Osteoblast (primary cell): ENCODE measurements at places on chromosomes 13 and 19.

GRCh38 chr19:11598746-11599145, 1.5 kb downstream of the ZNF627 start:
- DNase-seq = no peak

- DNase-seq = peak; percentile 73
Observed at GRCh38 chr19:50331221-50331993, 2.2 kb upstream of the KCNC3 start.

- peak; percentile 96 for DNase-seq
Observed at GRCh38 chr19:41298348-41298964, 11.5 kb upstream of the CCDC97 start.

- DNase-seq = no peak
Observed at GRCh38 chr13:70893832-70894231, 785.6 kb upstream of the KLHL1 start.

DNA sequence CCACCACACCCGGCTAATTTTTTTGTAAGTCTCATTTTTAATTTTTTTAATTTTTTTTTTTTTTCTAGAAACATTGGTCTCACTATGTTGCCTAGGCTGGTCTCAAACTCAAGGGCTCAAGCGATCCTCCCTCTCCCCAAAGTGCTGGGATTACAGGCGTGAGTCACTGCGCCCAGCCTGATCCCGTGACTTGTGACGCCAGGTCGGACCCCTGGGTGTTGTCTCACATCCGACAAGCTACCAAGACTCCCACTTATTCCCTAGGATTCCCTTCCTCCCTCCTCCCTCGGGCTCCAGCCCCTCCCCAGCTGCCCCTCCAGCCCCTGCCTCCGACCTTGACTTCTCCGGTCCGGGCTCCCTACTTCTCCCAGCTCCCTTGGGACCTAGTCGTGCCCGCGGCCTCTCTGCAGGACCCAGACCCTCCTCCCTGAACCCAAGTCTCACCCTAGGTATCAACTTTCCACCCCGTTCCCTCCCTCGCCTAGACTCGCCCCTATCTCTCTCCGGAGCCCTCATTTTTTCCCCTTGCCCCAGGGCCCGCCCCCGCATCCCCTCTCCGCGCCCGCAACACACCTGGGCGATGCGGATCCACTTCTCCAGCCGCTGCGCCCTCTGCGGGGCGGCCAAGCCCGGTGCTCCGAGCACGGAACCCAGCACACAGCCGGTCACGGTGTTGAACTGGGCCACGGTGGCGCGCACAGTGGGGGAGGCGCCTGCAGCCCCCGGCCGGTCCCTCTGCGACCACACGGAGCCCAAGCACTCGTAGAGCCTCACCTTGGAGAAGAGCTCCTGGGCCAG, 13.1 kb downstream of the RGL3 start:
- DNase-seq = peak; percentile 44

DNA sequence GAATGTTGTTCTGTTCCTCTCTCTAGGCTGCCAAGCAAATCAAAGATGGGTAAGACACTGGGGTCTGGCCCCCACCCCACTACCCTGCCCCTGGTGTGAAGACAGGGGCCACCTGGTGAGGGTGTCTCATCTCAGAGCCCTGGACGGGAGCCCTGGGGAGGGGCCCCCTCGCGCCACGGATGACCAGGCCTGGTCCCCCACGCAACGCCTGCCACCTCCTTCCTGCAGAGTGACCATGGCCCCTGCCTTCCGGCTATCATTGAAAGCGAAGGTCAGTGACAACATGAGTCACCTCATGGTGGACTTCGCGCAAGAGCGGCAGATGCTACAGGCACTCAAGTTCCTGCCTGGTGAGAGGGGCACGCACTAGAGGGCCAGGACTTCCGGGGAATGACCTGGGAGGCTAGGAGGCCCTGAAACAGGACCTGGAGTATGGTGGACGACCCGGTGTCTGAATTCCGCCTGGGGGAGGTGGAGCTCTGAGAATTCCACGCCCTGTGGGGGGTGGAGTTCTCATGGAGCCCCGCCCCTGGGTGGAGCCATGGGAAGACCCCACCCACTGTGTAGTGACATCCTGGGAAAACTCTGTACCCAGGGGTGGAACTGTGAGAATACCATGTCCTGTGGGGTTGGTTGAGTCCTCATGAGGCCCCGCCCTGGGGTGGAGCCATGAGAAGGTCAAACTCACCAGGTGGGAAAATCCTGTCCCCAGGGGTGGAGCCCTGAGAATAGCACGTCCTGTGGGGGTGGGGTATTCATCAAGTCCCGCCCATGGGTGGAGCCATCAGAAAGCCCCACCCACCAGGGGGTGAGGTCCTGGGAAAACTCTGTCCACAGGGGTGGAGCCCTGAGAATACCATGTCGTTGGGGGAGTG, 6.1 kb downstream of the FSD1 start:
- peak; percentile 78 for DNase-seq

DNA sequence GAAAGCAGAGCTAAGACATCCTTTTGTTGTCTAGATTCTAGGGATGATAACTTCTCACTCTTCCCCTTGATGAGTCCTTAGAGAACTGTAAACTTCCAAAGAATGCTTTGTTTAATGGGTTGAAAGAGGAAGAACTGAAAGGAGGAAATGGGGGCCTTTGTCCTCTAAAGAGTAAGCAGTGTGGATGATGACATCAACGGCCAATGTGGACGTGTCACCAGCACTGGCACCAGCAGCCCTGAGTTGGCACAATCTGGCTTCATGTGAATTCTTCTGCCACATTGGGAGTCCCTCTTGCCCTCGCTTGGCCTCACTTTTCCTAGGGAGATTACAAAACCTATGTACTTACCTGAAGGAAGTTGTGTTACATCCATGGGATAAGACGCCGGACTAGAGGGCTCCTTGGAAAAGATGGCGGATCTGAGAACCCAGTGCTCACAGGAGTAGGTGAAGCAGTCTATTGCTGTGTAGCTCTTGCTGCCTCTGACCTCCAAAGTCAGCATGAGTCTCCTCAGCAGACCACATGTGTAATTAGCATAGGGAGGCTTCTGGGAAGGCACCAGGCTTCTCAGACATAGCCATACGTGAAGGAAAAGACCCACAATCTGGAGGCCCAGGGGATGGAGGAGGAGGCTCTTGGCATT, 62.8 kb downstream of the RGCC start:
- no peak for DNase-seq

DNA sequence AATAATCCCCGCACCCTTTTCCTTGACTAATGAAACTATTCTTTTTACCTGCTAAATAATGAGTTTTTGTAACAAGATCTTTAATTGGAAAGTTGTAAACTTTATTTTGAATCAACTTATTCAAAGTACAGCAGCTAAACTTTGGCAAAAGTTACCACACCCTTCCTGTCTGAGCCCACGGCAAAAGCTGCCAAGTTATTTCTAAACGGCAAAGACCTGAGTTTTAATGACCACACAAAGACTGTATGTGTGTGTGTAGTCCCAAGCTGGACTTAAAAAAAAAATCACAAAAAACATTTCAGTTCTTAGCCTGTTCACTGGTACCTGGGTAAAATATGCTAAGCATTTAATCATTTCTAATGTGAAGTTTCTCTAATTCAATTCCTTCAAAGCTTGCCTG, 60.7 kb downstream of the ZAR1L start:
- DNase-seq = no peak

DNA sequence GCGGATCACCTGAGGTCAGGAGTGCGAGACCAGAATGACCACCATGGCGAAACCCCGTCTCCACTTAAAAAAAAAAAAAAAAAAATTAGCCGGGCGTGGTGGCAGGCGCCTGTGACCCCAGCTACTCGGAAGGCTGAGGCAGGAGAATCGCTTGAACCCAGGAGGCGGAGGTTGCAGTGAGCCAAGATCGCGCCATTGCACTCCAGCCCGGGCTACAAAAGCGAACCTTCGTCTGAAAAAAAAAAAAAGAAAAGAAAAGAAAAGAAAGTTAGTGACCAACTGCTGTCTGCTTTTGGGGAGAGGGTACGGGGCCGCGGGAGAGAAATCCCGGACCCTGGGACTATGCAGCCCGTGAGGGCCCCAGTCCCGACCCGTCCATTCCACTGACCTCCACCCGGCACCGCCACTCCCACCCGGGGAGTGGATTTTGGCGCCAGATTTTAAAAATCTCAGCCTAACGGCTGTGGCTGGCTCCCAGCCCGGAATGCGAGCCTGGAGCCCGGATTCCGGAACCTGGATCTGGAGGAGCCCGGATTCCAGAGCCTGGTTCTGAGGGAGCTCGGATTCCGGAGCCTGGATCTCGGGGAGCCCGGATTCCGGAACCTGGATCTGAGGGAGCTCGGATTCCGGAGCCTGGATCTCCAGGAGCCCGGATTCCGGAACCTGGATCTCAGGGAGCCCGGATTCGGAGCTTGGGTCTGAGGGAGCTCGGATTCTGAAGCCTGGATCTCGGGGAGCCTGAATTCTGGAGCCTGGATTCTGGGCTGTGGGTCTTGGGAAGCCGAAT, 6.1 kb upstream of the LMNB2 start:
- peak; percentile 98 for DNase-seq

DNA sequence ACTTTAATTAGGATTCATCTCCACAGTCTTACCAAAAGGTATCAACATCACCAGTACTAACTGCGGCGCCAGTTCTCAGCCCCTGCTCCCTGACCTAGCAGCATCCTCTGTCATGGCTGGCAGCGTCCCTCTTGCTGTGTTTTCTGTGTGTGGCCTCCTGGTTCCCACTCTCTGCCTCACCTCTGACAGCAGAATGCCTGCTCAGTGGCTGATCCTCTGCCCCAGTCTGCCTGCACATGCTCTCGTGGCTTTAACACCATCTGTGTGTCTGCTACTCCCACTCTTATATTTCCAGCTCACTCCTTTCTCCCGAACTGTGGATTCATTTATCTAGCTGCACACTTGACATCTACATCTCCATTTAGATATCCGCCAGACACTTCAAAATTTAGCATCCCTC, 341.5 kb downstream of the MTUS2 start:
- peak; percentile 26 for DNase-seq

GRCh38 chr19:18879579-18880373, 16.2 kb downstream of the CERS1 start:
- DNase-seq = no peak

GRCh38 chr19:51784922-51785690, 9.9 kb upstream of the FPR3 start:
- DNase-seq = no peak

GRCh38 chr13:98918771-98919170, 59.1 kb downstream of the DOCK9 start:
- no peak for DNase-seq

GRCh38 chr19:48102870-48103751, 7.5 kb downstream of the PLA2G4C start:
- peak; percentile 94 for DNase-seq

GRCh38 chr13:51325837-51326236, 13.7 kb upstream of the SERPINE3 start:
- no peak for DNase-seq

DNA sequence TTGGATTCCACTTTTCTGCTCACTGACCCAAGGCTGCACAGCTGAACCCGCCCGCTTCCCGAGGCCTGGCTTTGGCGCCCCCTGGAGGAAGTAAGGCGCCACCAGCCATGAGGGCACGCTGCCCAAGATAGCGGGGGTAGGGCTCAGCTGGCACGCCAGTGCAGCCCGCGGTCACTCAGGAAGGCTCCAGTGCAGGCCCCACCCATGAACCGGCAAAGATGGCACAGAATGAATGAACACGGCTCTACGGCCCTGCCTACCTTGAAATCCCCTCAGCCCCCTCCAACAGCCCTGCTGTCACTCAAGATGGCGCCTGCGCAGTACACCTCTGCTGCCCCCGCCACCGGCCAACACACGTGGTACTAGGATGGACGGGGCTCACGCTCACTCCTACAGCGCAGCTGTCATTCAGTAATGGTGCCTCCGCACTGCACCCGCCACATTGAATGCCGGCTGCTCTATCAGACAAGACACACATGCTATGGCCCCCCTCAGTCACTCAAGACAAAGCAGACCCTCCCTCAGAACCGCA, 3.0 kb downstream of the PEG3 start:
- DNase-seq = no peak

- DNase-seq = no peak
Observed at GRCh38 chr13:83221256-83221655, 661.0 kb downstream of the SLITRK1 start.

- DNase-seq = no peak
Observed at GRCh38 chr13:100789481-100789880, 114.9 kb upstream of the TMTC4 start.

DNA sequence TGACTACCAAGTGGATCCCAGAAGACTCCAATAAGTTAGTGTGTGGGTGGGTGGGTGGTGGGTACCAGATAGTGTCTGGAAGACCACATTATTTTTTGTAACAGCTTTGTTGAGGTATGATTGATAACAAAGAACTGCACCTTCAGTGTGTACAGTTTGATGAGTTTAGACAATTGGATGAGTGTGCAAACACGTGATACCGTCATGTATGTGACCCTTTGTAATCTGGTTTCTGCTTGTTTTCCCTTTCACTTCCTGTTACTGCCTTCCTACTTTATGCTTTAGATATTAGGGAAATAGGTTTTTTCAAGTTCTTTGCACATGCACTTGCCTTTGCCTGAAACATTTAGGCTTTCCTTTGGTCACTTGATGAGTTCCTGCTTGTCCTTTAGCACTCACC, 8.5 kb downstream of the RPL21 start:
- no peak for DNase-seq

GRCh38 chr19:52935434-52935833, 12.2 kb upstream of the ZNF888 start:
- peak; percentile 65 for DNase-seq

DNA sequence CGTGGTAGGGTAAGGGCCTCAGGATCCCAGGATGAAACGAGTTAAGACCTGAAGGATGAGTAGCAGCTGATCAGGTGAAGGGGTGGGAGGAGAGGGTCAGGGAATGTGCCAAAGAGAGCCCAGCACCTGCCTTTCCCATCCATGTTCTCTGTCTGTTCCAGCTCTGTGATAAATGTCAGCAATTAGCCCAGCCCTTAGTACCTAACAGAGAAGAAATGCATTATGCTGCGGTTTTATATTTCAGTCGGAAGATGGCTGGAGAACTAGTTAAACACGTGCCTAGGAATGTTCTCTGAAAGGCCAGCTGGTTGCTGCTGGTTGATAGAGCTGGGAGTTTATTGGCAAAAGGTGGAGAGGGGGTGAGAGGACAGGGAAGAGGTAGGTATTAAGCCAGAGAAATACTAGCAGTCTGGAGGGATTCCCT, 268.2 kb downstream of the SHISA2 start:
- DNase-seq = no peak
